ENCODE measurements at places on chromosomes 3 and 15.
A peak's percentile ranks its signal among the peaks of the same experiment; 100 is the strongest.

- no peak for DNase-seq
Observed at GRCh38 chr15:88651971-88652370, 13.2 kb downstream of the ISG20 start.

DNA sequence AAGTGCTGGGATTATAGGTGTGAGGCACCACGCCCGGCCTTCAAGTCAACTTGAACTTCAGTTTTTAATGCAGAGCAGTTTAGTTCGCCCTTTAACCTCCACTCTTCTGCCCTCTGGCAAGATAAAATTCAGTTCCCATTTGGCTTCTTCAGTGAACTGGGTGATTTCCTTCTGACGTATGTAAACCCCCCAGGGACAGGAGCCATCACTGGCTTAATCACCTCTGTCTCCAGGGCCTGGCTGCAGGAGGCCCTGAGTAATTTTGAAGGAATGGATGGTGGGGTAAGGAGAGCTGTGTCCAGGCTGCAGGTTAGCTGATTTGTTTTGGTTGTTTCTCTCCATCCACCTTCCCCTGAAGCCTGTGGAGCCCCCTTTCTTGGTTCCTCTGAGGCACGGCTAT, 11.9 kb downstream of the MCM2 start:
- DNase-seq: no peak

DNA sequence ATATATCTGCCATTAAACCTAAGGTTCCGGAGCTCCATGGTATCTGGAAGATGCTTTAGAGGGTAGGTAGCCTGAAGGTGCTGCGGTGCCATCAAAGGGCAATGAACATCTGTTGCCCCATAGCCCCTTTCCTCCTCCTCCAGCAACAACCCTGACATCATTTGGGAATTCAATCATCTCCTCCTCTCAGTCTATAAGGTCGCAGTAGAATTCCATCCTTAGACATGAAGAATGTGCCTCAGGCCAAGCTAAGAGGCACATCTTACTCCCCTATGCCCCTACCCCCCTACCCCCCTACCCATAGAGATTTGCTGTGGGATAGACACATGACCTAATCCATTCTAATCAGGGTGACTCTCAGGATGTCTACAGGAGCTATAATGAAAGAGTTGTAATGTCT, 1099.7 kb upstream of the CFAP20DC start:
- no peak for DNase-seq

- no peak for DNase-seq
Observed at GRCh38 chr15:27165590-27165989, 194.6 kb downstream of the GABRG3 start.

- peak; percentile 94 for DNase-seq
Observed at GRCh38 chr3:143135150-143135549, 15.6 kb downstream of the CHST2 start.

- peak; percentile 26 for DNase-seq
Observed at GRCh38 chr15:38746211-38746610, 181.6 kb upstream of the RASGRP1 start.

GRCh38 chr3:18412684-18413083, 12.5 kb downstream of the SATB1 start:
- no peak for DNase-seq

GRCh38 chr15:72423256-72423655, 25.2 kb downstream of the TMEM202 start:
- no peak for DNase-seq

DNA sequence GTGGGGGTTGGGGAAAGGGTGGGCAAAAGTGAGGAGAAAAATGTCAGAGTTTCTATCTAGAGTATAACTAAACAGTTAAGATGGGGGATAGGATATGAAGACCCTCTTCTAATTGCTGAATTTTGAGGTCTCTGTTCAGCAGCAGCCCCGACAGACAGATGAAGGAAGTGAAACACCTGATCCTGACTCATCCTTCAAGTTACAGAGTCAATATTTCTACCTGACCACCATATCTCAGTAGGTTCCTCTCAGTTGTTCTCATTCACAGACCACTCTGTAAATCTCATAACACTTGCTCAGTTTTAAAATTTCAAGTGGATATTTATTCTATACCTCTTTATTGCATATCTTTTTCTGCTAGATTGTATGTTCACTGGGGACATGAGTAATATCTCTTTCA, 69.5 kb downstream of the CCDC54 start:
- no peak for DNase-seq

DNA sequence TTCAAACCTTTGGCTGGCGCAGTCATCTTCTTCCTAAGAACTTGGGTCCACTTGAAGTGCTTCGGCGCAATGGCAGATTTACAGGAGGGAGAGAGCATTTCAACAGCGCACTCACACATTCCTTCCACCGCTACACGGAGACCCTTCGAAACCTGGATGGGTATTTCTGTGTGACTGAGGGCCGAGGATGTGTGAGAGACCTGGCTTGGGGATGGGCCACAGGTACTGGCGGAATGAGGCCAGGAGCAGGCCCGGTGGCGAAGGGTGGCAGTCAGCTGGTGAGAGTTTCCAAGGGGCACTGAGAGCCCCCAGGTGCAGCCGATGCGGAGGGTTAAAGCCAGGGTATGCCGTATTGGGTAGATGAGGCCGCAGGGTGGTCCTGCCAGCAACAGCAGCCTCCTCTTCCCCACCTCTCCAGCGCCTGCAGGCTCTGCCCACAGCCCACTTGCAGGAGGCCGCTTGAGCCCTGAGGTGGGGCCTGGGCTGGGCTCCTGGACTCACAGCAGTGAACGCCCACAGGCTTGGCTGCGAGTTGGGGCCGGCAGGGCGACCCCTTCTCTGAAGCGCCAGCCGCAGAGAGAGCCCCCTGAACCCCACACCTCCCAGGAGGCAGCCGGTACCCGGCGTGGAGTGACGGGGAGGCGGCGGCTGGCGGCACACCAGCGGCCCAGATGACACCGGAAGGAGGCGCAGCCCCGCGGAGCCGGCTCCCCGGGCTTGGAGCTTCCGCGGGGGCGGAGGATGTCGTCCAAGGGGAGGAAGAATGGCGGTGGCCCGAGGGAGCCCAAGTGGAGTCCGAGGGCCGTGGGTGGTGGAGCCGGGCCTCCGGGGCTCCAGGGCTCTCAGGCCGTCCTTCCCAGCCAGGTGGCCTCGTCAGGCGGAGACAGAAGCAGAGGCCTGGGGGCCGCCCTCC, 166.5 kb downstream of the NSMCE3 start:
- DNase-seq: peak; percentile 78

- DNase-seq: no peak
Observed at GRCh38 chr3:160886421-160886820, 130.4 kb downstream of the PPM1L start.

- DNase-seq: no peak
Observed at GRCh38 chr3:160154033-160154432, 71.2 kb upstream of the C3orf80 start.

GRCh38 chr15:70077188-70078147, 20.2 kb downstream of the TLE3 start:
- no peak for DNase-seq

DNA sequence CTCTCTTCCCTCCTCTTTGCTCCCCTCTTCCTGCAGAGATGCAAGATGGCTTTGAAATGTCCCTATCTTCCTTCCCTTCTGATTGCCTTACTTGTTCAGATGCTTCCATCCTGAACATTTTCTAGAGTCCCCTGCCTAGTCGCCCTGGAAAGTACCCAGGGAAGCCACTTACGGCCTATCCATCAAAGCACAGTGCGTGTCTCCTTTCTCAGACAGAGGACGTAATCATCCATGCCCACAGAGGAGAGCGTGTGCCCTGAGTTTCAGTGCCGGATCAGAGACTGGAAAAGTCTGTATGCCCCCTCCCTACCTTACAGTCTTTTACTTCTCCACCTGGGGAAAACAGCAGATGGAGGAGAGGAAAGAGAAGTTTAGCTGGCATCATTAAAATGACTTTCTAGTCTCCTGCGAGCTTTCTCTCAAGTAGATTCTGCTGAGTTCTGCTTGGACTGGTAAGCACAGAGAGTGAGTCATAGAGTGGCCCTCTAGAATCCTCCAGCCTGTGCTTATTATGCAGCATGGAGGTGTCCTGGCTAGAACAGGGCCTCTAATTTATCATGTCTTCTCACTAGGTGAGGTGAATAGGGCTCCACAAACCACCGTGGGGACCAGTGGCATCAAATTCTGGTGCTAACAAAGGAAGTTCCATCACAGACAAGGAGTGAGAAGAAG, 114.6 kb downstream of the SLCO3A1 start:
- no peak for DNase-seq

DNA sequence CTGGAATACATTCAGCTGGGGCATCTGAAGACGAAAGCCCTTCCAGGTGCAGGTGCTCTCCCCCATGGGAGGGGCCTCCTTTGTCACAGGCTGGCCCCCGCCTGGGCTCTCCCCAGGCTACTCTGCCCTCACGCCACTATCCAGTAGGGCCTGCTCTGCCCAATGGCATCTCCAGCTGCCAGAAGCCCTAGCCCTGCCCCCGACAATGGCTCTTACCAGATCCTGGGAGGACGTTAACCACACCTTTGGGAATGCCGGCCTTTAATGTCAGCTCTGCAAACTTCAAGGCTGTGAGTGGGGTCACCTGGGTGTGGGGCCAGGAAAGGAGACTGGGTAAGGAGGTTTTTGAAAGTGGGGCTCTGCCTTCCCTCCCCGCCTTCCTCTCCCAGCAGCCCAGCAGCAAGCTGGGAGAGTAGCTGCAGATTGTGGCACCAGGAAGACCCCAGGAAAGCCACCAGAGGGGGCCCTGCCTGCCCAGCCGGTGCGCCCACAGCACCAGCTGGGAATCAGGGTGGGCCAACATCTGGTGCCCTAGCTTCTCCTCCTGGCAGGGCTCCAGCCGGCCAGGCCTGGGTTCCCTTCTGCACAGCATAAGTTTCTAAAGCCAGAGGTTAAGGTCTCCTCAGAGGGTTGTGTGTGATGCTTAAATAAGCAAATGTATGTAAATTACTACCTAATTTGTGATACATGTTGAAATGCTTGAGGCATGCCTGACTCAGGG, 40.4 kb upstream of the SLC41A3 start:
- DNase-seq: no peak

DNA sequence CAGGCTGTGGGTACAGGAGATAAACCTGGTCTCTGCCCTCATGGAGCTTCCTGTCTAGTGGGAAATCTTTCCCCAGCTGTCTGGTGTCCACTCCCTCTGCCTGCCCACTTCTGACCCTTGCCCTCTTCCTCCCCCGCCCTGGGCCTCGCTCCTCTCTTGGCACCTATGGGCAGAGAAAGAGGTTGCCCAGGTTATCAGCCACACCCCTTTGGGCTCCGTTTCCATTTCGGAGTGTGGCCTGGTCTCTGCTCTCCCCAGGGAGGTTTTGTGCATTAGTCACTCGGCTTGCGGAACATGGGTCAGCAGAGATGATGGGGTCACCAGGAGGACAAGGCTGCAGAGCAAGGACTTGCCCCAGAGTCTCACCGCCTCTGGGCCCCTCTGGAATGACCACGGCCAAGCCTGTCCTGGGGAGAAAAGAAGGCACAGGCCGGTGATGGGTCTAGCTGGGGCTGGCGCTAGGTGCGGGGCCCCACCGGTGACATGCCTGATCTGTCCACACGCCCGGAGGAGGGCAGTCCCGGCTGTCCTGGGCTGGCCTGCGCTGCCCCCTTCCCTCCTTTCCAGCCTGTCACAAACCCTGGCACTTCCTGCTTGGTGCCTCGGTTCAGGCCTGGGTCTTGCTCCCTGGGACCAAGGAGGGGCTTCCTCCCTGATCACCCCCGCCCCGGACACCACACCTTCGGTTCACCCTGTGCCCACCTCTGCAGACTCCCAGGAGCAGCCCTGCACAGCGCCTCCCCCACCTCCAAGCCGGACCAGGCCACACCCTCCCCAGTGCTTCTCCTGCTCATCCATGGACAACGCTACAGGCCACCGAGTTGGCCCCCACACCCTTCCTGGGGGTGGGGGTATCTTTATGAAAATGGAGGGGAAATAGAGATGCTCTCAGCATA, 35.6 kb upstream of the MUC4 start:
- no peak for DNase-seq

GRCh38 chr3:192091831-192092230, 630.9 kb downstream of the PYDC2 start:
- no peak for DNase-seq

DNA sequence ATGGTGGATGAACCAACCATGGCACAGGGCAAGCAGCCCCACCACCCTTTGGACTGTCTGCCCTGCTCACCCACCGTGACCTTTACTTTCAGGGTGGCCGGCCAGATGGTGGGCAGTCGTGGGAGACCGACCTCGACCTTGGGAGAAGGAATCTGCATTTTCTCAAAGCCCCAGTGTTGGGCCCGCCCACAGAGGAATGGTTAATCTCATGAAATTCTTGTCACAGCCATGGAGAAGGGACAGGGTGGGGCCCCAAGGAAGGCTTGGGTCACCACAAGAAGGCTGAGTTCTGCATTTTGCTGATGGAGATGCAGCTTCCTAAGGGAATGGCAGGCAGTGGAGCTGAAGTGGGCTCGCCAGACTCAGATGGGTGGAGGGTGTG, 2.9 kb downstream of the PLXND1 start:
- DNase-seq: no peak

DNA sequence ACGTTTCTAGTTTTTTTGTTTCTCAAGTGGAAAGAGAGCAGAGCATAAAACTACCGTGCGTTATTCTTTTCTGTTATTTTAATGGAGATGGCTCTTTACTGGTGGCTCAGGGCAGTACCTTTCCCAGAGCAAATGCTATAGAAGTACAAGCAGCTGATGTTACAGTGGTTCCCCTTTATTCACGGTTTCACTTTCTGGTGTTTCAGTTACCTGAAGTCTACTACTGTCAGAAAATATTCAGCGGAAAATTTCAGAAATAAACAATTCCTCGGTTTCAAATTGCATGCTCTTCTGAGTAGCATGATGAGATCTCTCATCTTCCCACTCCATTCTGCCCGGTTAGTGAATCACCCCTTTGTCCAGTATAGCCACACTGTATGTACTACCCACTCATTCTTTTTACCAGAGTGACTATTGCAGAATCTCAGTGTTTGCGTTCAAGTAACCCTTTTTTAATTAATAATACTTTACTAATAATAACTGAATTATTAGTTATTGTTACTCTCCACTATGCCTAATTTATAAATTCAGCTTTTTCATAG, 597.5 kb upstream of the ROBO2 start:
- no peak for DNase-seq

GRCh38 chr3:54875596-54876268, 52.1 kb downstream of the LRTM1 start:
- no peak for DNase-seq

- no peak for DNase-seq
Observed at GRCh38 chr15:54660356-54660755, 536.4 kb downstream of the RSL24D1 start.

- no peak for DNase-seq
Observed at GRCh38 chr15:91529534-91529933, 324.0 kb upstream of the SLCO3A1 start.

- DNase-seq: no peak
Observed at GRCh38 chr3:152922554-152922953, 87.6 kb downstream of the P2RY1 start.

DNA sequence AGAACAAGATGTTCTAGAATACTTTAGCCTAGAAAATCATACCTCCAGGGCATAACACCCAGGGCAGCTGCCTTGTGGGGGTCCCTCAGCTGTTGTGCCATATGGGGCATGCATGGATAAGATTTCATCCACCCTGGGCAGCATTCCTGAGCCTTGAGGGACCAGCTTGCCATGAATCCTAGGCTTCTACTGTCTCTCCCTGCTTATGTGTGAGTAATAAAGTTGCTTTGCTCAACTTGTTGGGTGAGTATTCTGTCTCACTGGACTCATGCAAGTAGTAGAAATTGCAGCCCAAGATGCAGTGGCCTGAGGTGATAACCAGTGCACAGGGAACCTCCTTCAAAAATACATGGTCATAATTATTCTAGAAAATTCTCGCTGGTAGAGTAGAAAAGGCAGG, 52.1 kb upstream of the EPHB1 start:
- no peak for DNase-seq

GRCh38 chr3:99145031-99145430, 243.5 kb upstream of the DCBLD2 start:
- DNase-seq: no peak

GRCh38 chr15:40495516-40495915, 24.7 kb downstream of the CHST14 start:
- no peak for DNase-seq

GRCh38 chr3:139468399-139468798, 7.9 kb downstream of the RBP2 start:
- no peak for DNase-seq

Measured in GM03348 (cell line).